ENCODE measurements at places on chromosomes 7 and 10.

- DNase-seq = peak; percentile 64
Observed at GRCh38 chr10:62076891-62077290, 175.4 kb downstream of the ARID5B start.

- no peak for DNase-seq
Observed at GRCh38 chr10:112896273-112896672, 53.8 kb upstream of the TCF7L2 start.

DNA sequence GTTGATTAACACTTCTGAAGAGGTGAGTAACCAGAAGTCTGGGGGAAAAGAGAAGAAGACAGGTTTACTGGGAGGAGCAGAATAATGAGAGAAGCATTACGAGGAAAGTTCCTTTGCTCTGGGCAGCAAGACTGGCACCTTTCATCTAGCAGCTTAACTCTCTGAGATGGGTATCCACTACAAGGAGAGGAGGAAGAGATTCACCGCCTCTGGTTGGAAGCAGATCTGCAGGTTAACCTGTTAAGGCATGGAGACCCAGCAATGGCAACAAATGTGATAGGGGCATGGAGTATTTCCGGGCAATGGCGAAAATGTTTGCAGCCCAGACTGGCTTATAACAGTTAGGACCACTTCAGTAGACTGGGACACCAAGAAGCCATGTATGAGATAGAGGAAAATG is 162.2 kb downstream of the TFEC start:
- no peak for DNase-seq

GRCh38 chr10:60428387-60428737 is 38.7 kb upstream of the ANK3 start:
- DNase-seq = no peak

- DNase-seq = no peak
Observed at GRCh38 chr10:964988-965417, 23.2 kb upstream of the GTPBP4 start.

DNA sequence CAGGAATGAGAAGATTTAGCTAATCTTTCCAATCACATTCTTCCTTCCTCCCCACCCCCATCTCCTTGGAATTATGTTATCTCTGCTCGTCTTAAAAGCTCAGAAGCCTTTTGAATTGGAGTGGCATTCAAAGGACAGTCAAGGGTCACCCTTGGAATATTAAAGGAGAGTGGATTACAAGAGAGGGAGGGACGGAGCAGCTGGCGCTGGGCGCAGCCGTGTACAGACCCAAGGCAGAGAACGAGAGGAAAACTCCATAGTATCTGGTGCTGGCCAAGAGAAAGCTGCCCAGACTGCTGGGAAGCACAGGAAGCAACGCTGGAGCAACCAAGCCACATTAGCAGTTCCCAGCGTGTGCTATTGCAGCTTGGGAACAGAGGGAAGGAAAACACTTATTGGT is 95.7 kb downstream of the POU6F2 start:
- no peak for DNase-seq

Data from amniotic stem cell (primary cell).